ENCODE measurements at places on chromosomes 6 and 20.

GRCh38 chr6:48835421-48835958, 627.6 kb downstream of the MMUT start:
- no peak for DNase-seq

- no peak for DNase-seq
Observed at GRCh38 chr6:34723203-34723602, 26.6 kb upstream of the ILRUN start.

GRCh38 chr6:169420912-169421543, 167.4 kb upstream of the THBS2 start:
- DNase-seq = no peak

GRCh38 chr20:51423290-51423667, 119.2 kb downstream of the NFATC2 start:
- DNase-seq = no peak

Data from mesenteric fat pad (tissue), 1 donor.